NCI-H460 (cell line): ENCODE measurements at places on chromosomes 4 and X. TPM values are rescaled to one million over a fixed set of nuclear protein-coding genes. Genes with fewer than 3 reads are reported as not detected.

Gene TKTL2
- total RNA-seq: not detected in 2 replicates

Gene GPR82
- total RNA-seq: not detected in 2 replicates

Gene ZNF630
- total RNA-seq: 1.6 and 2.4 TPM in 2 replicates

Gene CT55
- total RNA-seq: not detected in 2 replicates

Gene CHRNA9
- total RNA-seq: 0.26 TPM in 1 of 2 replicates, not detected in the other

Gene TCEAL7
- not detected in 2 replicates for total RNA-seq

Gene TCEAL6
- not detected in 2 replicates for total RNA-seq

Gene SYN1
- total RNA-seq: 0.14 TPM in 1 of 2 replicates, not detected in the other

Gene SFRP2
- total RNA-seq: not detected in 2 replicates

Gene FAT1
- 83.1 and 87.5 TPM in 2 replicates for total RNA-seq

Gene HELT
- not detected in 2 replicates for total RNA-seq

Gene SOX3
- not detected in 2 replicates for total RNA-seq

Gene KLHL4
- total RNA-seq: 5.2 and 5.8 TPM in 2 replicates

Gene FAM184B
- total RNA-seq: 0.02 TPM in 1 of 2 replicates, not detected in the other

Gene GLRA2
- not detected in 2 replicates for total RNA-seq

Gene SLIT2
- not detected in 2 replicates for total RNA-seq

Gene AMBN
- not detected in 2 replicates for total RNA-seq
